ENCODE measurements at places on chromosomes 1 and 21.

- no peak for DNase-seq
Observed at GRCh38 chr1:109207467-109208103, 6.1 kb upstream of the SARS1 start.

DNA sequence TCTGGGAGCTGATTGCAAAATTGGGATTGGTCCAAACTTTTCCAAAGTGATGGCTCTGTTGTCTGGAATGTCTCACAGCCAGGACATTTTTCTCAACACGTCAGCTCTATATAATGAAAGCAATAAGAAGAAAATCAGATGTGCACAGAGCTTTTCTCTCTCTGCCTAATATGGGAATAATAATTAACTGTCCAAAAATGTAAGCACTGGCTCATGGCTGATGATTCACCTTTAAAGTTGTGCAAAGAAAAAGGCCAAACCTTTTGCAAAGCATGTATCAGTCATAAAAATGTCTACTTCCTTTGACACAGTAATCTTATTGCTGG is 30.4 kb downstream of the ZNF281 start:
- peak; percentile 99 for DNase-seq

DNA sequence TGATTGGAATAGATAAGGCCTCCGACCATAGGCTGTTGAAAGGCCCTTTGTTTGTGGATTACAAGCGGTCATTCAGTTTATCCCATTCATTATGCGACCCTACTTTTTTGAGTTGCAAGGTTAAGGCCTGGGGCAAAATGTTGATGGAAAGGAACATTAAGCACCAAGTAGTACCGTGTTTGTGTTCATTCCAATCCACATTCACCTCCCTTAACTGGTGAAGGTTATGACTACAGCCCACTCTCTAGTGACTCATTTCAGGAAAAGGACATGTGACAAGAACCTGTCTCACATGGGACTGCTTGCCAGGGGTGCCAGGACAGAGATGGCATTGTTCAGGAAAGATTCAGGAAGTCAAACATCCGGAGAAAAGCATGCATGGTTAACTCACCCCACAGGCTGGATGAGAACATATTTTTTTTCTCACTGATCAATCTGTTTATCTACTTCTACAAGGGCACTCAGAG is 81.6 kb downstream of the CD58 start:
- no peak for DNase-seq

- no peak for DNase-seq
Observed at GRCh38 chr1:45093334-45093733, 81.3 kb downstream of the UROD start.

DNA sequence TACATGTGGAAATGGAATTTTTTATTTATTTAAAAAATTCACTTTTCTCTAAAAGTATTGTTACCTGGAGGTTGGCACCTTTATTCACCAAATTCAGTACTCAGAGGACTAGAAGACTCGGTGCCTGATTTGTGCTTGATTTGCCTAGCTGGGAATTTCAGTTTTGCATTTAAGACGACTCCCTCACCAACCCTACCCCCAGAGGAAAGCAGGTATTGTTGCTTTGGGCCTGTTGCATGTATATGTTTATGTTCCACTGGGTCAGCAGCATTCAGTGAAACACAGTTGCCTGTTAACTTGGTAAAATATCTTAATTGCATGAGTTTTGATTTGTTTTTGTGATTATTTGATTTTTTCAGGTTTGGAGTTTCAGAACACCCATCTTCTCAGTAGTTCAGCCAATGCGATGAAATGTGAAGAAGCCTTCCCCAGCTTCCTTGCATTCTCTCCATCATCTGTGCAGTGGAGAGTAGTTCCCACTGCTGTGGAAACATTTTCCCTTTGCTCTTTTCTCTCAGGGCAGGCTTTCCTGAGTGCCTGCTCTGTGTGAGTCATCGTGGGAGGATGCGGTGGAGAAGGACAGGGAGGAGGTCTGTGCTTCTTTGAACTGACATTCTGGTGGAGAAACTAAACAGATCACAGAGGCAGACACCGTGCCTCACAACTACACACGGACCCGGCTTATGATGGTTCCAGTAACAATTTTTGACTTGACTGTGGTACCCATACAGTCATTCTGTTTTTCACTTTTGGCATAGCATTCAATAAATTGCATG is 6.4 kb downstream of the ADARB1 start:
- peak; percentile 66 for DNase-seq

GRCh38 chr1:15081102-15081501 is 72.4 kb upstream of the TMEM51 start:
- no peak for DNase-seq

DNA sequence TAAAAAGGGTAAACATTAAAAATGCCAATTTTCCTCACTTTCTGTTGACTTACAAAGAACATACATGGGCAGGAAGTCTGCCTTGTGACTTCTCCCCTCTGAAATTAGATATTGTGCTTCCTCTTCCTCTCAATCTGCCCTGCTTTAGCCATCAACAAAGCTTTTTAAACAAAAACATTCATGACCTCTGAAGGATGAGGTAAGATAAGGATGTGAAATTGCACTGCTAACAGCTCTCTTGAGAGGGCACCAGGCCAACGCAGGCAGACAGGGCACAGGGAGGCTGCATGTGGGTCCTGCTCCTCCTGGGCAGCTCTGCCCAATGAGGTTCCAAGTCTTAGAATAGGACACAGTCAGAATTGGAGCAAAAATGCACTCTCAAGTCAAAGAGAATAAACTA is 62.1 kb downstream of the DEGS1 start:
- DNase-seq = no peak

GRCh38 chr1:61388566-61388965 is 306.2 kb downstream of the NFIA start:
- peak; percentile 86 for DNase-seq

GRCh38 chr1:92075311-92075710 is at the start of gene SETSIP:
Gene SETSIP, minus strand, starts transcription at chr1:92075411. Its CDS starts 0 bp downstream, at chr1:92075411.
- DNase-seq = no peak

DNA sequence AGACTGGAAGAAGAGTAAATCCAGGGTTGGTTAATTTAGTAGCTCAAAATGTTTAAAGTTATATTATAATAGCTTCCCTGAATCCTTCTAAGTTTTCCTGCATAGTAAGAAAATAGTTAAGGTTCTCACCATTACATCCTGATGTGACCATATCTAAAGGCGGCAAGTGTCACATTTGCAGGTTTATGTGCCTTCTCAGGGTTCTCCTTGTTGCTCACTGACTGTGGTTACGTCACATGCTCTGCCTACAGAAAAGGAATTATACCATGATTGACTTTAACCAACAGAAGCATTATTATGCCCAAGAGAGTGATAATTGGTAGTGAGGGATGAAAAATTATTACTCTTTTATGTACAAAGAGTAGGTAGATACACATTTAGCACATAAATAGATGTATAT is 539.8 kb downstream of the PTPRC start:
- DNase-seq = no peak

All from fibroblast of skin of back (primary cell).